IPS DF 19.7 (cell line): ENCODE measurements at places on chromosomes 16 and 17.

DNA sequence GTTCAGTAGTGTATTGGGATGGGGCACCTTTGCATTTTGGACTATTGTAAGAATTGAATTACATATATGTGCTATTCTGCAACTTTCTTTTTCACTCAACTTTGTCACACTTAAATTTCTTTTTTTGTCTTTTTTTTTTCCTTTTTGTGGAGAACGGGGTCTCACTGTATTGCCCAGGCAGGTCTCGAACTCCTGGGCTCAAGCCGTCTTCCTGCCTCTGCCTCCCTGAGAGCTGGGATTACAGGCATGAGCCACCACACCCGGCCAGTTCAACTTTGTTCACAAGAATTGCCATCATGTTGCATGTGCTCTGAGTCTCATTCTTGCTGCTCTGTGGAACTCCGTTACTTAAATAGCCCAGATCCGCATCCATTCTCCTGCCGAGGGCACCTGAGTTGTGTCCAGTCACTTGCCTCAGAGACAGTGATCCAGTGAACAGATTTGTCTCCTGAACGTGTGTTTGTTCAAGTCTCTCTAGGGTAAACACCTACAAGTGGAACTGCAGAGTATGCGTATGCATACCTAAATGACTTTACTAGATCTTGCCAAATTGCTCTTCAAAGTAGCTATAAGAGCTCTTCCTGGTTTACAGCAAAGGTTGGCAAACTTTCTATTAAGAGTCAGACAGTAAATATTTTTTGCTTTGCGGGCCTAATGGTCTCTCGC, 3.4 kb upstream of the SLC38A10 start:
- DNase-seq: no peak

DNA sequence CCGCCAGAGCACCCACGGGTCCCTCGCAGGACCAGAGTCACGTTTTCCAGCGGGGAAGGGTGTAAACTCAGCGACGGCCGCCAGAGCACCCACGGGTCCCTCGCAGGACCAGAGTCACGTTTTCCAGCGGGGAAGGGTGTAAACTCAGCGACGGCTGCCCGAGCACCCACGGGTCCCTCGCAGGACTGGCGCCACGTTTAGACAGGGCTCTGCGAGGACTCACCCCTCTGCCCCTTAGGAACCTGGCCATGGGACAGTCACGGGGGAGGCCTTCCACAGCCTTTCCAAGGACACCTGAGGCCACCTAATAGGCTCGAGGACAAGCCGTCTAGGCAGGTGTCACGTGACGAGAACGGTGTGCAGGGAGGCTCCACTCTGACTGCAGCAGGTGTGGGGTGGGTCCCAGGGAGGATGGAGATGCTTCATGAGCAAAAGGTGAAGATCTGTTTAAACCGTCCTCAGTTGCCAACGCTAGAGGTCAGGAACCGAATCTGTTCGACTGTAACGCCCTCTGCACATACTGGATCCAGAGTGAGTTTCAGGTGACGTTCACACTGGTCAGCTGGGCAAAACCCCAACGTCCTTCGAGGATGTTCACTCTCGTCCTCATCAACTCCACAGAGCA, 48.0 kb upstream of the METRNL start:
- DNase-seq: no peak

- no peak for DNase-seq
Measured at GRCh38 chr17:32673964-32674363, 187.2 kb downstream of the CDK5R1 start.

- DNase-seq: no peak
Measured at GRCh38 chr17:80468781-80469493, 7.5 kb downstream of the NPTX1 start.

- DNase-seq: no peak
Measured at GRCh38 chr16:79082970-79083369, 517.6 kb downstream of the MAF start.

DNA sequence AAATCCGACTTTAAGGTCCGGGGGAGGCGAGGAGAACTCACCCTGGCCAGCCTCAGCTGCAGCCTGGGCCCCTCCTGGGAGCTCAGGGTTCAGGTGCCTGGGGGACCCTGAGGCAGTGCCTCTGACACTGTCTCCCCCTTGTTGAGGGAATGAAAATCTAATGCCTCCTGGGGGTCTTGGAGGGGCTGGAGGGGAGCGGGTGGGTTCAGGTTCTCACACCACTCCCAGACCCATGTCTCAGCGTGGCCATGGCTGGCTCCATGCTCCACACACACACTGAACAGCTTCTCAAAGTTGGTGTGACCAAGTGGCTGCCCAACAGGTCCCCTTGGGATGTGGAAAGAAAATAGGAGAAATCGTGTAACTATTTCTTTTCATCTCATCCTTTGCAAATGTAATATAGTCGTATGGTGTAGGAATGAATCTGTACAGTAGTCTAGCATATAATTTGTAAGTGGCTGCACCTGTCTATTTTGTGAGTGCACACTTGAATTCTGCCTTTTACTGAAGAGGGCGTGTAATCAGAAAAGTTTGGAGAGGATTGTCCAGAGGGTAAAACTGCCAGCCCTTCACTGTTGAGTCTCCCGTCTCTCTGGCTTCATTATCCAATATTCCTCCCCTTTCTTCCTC, 788 bp upstream of the PRCD start:
- DNase-seq: no peak

DNA sequence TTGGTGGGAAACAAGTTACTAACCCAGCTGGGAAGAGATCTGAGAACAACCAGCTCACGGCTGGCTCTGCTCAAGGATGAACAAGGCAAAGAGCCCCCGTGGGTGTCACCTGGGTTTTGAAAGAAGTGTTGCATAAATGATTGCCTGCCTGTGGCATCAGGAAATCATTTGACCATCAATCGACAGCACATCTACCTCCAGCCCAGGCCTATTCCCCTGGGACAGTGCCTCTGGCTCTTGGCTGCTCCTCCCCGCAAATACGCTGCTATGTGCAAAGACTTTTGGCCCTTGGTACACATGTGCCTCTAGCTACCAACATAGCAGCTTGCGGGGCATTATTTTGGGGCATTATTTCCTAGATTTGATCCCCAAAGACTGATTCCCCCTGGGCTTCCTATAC, 39.4 kb upstream of the SMPD3 start:
- DNase-seq: no peak

DNA sequence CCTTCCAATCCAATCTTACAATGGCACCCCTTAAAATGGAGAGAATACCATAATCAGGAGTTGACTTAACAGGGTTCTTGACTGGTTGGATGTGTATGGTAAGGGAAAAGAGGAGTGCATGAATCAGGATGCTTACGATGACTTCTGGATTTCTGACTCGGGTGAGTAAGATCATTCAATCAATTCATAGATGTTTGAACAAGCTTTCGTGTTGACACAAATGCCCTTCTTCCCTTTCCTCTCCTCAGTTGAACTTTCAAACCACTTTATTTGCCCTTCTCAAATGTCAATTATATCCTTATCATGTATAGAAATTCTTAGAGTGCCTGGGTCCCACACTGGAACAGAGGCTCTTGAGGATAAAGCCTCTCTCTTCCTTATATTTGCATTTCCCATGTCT, 25.9 kb downstream of the ABCC12 start:
- DNase-seq: no peak

DNA sequence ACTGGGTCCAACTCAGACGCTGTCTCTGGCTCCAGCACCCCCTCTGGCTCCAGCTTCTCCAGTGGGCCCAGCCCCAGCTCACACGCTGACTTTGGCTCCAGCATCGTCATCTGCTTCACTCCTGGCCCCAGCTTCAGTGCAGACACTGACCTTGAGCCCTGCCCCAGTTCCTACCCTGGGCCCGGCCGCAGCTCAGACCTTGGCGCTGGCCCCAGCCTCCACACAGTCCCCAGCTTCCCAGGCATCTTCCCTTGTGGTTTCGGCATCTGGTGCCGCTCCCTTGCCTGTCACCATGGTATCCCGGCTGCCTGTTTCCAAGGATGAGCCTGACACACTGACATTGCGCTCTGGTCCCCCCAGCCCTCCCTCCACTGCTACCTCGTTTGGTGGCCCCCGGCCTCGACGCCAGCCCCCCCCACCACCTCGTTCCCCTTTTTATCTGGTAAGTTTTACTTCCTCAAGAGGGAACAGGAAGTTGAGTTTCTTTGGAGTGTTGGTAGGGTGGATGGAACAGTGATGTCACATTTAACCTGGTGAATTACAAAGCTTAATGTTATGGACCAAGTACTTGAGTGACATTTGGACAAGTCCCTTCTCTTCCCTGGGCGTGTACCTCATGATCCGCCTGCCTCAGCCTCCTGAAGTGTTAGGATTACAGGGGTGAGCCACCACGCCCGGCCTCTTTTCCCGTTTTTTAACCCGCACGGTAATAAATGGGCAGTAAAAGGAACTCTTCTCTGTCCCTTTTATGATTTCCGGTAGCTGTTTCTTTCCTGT, 23.4 kb upstream of the PHKG2 start:
- no peak for DNase-seq

DNA sequence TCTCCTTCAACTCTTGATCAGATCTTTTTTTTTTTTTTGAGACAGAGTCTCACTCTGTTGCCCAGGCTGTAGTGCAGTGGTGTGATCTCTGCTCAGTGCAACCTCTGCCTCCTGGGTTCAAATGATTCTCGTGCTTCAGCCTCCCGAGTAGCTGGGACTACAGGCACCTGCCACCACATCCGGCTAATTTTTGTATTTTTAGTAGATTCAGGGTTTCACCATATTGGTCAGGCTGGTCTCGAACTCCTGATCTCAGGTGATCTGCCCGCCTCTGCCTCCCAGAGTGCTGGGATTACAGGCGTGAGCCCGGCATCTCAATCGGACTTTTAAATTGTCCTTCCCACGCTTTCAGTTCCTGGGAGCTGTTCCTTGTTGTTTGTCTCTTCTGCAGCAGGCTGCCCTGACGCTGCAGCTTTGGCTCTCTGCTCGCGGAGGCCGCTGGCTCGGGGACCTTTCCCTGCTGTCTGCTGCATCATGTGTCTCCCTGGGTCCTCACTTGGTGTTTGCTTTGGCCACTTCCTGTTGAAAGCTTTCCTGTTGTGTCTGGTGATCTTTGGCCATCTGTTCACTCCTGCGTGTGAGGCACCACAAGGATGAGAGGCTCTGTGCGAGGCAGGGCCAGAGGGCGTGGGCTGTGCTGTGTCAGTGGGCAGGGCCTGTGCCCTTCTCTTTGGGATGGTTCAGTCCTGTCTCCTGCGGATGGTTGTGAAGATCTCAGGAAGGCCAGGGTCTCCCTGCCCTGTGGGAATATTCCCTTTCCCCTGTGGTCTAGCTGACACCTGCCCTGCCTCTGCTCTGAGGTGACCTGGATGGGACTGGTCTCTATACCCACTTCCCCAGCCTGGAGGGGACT, 18.4 kb upstream of the CAPN15 start:
- DNase-seq: no peak

DNA sequence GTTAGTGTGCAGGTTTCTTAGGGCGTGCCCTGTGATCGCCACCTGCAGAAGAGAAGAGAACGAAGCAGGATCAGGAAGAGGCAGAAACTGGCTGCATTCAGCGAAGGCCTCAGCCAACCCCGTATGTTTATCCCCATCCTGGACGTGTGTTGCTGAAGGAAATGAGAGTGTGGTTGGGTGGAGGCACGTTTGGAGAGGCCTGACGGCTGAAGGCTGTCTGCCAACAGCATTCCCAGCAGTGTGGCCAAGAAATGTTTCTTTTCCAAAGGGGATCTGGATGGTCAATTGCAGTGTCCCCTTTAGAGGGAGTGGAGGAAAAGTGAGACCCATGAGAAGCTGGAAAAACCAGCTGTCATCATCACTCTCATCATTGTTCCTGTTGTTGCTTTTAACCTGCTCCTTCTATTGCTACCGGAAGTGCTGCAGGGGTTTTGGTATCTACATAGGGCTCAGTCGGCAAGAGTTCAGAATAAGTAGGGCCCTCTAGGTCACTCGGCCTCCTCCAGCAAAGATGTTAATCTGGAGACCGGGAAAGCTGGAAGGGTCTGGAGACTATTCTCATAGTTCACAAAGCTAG, 46.5 kb upstream of the SLC47A1 start:
- DNase-seq: no peak

DNA sequence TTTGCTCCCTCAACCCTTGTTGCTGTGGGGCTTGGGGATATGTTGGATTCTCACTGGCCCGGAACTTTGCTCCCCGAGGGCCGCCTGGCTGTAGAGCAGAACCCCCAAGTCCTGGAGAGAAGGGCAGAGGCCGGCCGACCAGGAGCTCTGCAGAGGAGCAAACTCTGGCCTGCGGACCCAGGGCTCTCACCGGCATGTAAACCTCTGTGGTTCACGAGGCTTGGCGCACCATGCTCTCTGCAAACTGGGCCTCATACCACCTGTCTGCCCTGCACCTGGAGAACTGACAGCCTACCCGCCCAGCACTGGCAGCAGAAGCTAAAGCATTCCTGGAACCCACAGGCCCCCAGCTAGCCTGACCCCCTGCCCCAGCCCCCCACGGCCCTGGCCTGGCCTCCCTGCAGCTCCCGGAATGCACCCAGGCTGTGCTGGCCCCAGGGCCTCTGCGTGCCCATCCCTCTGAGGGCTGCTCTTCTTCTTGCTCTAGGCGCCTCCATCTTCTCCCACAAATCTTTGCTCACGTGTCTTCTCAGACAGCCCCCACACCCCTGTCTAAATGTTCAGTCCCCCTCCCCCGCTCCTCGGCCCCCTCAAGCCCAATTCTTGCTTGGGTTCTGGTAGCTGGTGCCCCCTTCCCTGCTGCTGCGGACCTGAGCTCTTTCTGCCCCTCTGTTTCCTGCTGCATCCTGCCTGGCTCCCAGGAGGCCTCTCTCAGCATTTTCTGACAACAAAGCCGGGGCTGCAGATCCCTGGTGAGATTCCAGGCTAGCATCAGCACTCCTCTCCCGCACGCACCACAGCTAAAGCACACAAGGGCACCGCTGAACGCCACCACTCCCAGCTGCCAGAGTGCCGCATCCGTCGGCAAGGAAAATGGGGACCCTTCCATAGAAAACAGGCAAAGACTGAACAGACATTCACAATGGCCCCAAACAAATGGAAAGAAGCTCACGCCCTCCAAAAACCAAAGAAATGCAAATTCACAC, 23.3 kb downstream of the ACTG1 start:
- no peak for DNase-seq

GRCh38 chr17:39026980-39027451, 59.8 kb upstream of the FBXO47 start:
- DNase-seq: no peak

DNA sequence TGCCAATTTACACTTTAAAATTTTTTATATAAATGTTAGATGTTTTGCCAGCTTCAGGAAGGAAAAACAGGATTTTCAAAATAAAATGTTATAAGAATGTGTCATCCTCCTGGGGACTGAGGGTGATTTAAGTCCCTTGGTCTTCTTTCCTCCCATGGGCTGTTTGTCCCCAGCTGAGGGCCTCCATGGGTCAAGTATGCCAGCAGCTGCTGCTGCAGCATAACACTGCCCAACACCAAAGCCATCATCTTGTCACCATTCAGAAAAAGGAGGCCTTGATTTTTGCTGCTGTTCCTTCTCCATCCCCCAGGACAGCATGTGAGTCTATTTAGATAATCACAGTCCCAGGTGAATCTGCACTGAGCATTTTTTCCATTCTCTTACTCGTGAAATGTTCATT, 188.5 kb downstream of the LGALS9B start:
- no peak for DNase-seq

DNA sequence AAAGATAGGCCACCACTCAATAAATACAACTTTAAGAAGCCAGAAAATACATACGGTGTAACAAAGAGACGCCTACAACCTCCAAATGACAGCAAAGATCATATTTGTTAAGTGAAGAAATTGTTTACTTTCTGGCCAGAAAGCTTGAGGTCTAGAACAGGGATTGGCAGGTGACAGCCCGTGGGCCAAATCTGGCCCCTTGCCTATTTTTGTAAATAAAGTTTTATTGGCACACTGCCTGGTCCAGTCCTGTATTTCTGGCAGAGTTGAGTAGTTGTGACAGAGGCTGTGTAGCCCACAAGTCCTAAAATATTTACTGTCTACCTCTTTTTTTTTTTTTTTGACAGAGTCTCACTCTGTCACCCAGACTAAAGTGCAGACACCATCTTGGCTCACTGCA, 3.4 kb upstream of the CLEC19A start:
- no peak for DNase-seq

GRCh38 chr16:22235839-22236745, 30.0 kb downstream of the EEF2K start:
- DNase-seq: no peak
